ENCODE measurements at places on chromosomes 12 and 14.
A peak's percentile ranks its signal among the peaks of the same experiment; 100 is the strongest.

- no peak for DNase-seq
Observed at GRCh38 chr14:98900798-98901197, 371.2 kb downstream of the BCL11B start.

DNA sequence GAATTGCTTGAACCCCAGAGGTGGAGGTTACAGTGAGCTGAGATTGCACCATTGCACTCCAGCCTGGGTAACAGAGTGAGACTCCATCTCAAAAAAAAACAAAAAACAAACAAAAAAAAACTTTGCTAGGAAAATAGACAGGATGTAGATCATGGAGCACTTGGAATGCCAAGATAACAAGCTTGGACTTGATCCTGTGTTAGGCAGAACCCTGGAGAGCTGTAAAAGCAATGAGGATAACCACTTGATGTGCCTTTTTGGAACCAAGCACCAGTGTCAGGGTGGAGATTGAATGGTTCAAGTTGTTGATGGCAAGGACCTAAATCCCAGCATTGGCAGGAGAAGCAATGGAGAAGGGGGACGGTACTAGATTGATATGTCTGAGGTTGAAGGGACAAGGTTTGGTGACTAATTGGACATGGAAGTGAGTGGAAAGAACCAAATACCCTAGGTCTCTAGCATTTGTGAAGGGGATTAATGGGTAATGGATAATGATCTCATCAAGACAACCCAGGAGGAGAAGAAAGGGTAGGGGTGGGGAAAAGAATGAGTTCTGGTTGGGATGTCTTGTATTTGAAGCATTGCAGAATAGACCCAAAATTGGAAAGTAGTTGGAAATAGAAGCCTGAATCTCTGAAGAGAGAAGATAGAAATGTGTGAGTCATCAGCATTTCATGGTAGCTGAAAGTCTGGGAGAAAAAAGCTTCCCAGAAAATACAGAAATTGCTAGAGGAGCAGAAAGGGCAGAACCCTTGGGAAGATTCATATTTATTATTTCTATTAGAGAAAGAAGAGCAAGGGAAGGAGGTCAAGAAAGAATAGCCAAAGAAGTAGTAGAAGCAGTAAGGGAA is 176.7 kb downstream of the NUAK1 start:
- DNase-seq = no peak

GRCh38 chr14:71905031-71905430 is 27.2 kb upstream of the RGS6 start:
- DNase-seq = no peak

GRCh38 chr14:28751467-28752058 is 15.0 kb upstream of the FOXG1 start:
- peak; percentile 5 for DNase-seq

- DNase-seq = no peak
Observed at GRCh38 chr12:79775355-79776027, 84.7 kb upstream of the PAWR start.

GRCh38 chr12:71092290-71092689 is 65.5 kb downstream of the TSPAN8 start:
- DNase-seq = peak; percentile 14

- DNase-seq = no peak
Observed at GRCh38 chr12:72829838-72830237, 557.7 kb downstream of the TRHDE start.

- no peak for DNase-seq
Observed at GRCh38 chr12:120292411-120292660, 633 bp upstream of the RNU4-2 start.

- no peak for DNase-seq
Observed at GRCh38 chr12:5442251-5443006, 10.5 kb downstream of the NTF3 start.

DNA sequence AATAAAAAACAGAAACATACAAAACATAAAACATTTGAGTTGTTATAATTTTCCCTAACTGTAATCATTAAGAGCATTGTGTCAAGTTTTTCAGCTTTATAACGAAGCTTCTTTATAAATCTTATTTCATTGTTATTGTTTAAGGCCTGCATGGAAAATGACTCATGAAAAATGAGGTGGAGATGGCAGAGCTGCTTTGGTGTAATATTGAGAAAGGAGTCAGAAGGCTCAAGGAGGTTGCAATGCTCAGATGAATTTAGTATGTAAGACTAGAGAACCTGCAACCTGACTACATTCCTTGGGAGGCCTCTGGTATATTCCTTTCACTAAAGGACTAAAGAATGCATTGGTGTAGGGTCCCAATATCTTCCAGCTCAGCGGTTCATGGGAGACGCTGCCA is 61.5 kb downstream of the TMEM30B start:
- no peak for DNase-seq

DNA sequence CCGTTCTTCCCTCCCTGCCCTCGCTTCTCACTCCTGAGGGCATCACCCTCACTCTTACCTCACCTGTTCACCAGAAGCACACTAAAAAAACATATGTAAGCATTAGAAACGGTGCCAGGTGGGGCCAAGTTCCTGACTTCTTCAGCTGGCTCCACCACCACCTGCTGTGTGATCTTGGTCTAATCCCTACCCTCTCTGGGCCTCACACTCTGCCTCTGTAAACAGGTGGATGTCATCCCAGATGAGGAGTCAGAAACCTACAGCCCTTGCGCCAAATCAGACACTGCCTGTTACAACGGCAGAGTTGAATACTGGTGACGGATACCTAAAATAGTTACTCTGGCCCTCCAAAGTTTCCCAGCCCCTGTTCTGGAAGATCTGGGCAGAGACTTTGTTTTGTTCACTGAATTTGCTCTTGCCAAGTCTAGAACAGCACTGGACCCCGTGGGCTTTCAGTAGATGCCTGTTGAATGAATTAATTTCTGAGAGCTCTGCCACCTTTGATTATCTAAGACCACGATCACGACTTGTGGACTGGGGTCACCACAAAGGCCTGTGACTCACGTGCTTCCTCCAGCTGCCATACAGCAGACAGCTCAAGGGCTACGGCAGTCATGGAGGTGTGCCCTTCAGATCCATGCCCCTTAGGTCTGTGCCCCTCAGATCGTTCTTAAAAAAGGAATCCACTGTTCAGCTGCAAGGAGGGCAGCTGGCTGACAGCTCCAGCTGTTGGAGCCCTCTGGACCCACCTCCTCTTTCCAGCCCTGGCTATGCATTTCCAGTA is 71.9 kb downstream of the GSC start:
- DNase-seq = no peak

Data from T1000 (cell line).